ENCODE measurements at places on chromosomes 2 and 18.

- DNase-seq = no peak
Observed at GRCh38 chr2:117137371-117137770, 677.1 kb upstream of the DDX18 start.

DNA sequence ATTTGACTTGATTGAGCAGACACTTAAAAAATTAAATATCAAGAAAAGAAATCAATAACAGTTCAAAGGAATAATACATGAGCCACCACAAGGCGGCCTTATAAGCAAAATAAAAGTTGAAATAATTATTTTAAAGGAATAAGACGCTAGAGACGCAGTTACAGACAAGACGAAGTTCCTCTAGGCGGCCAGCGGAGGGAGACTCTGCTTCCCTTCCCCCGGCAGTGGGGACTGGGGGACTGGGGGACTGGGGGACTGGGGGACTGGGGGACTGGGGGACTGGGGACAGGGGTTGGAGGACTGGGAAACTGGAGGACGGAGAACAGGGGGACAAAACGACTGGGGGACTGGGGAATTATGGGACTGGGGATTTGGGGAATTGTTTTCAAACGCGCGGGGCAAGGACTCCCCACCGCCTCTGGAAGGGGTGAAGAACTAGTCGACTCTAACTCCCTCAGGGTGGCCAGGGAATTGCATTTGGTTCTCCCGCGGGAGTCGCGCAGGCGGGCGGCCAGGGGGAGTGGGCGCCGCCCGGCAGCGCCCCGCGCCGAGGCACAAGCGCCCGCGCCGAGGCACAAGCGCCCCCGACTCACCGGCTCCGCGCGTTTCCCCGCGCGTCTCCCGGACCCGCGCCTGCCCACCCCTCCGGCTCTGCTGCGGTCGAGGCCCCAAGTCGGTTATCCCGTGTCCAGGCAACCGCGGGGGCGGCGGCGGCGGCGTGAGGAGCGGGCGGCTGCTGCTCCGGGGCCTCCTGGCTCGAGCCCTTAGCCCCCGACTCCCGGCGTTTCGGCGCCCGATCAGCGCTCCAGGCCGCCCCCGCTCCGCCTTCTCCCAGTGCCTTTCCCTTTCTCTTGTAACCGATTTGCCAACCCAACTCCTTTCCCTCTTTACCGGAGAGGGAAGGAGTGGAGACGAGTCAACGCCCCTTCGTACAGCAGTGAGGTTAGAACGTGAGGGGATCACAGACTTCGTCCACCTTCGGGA, at the start of gene CCDC178:
TSS of gene CCDC178 (minus strand) at position 662 of the 984 bp plus-strand sequence. CDS start 28,633 bp downstream, outside the sequence.
- no peak for DNase-seq

GRCh38 chr2:232505856-232506255, 14.3 kb upstream of the PRSS56 start:
- no peak for DNase-seq

DNA sequence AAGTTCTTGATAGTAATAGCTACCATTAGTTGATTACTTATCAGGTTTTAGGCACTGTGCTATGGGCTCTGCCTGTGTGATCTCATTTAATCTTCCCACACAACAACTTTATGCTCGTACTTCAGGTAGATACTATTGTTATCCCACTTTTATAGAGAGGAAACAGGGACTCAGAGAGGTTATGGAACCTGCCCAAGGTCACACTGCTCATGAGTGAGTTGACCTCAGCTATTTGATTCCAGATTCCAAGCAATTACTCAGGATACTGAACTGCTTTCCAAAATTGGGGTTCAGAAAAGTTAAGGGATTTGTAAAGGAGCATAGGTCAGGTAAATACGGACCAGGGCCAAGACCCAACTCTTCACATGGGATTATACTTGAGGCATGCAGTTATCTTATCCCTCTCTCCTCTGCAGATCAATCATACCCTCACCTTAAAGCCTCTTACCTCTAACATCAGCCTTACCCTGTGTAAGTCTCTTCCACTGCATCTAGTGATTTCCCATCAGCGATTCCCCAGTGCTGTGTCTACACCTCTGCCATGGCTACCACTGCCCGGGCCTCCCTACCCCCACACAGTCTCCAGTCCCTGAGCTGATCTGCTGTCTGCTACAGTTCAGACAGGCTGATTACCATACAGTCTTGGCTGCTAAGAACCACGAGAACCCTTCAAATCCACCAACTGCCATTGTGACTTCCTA, 74.4 kb downstream of the ANTXR1 start:
- DNase-seq = no peak

DNA sequence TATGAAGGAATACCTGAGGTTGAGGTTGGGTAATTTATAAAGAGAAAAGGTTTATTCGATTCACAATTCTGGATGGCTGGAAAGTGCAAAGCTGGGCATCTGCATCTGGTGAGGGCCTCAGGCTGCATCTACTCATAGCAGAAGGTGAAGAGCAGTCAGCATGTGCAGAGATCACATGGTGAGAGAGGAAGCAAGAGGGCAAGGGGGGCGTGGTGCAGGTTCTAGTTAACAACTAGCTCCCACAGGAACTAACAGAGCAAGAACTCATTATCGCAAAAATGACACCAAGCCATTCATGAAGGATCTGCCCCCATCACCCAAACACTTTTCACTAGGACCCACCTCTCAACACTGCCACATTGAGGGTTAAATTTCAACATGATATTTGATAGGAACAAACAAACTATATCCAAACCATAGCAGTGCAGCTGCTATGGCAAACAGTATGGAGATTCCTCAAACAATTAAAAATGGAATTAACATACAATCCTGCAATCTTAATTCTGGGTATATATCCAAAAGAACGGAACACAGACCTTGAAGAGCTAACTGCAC, 72.8 kb upstream of the LDLRAD4 start:
- no peak for DNase-seq

GRCh38 chr2:39800752-39801151, 21.7 kb upstream of the THUMPD2 start:
- no peak for DNase-seq
